ENCODE measurements at places on chromosomes 12 and 14.

- no peak overlapping the region for H3K4me3 ChIP-seq
- no peak for DNase-seq
- H3K4me1 ChIP-seq, result peaks cover 10% of the 10 kb centered on the region
- H3K27me3 ChIP-seq, result no peaks in the 10 kb centered on the region
- H3K27ac ChIP-seq, result no peak overlapping the region
Observed at GRCh38 chr12:113098441-113099028, 37.0 kb downstream of the RASAL1 start.

GRCh38 chr14:90583427-90583826 lies 186.6 kb downstream of the CALM1 start:
- H3K27me3 ChIP-seq, result no peaks in the 10 kb centered on the region
- H3K36me3 ChIP-seq, result no peaks in the 10 kb centered on the region
- no peak overlapping the region for H3K27ac ChIP-seq
- H3K4me3 ChIP-seq, result no peak overlapping the region

GRCh38 chr12:12725956-12726554 lies 8.9 kb downstream of the CDKN1B start:
- H3K4me3 ChIP-seq, result peak overlapping the region; percentile 50
- H3K36me3 ChIP-seq, result no peaks in the 10 kb centered on the region
- H3K27me3 ChIP-seq, result no peaks in the 10 kb centered on the region
- DNase-seq, result no peak

DNA sequence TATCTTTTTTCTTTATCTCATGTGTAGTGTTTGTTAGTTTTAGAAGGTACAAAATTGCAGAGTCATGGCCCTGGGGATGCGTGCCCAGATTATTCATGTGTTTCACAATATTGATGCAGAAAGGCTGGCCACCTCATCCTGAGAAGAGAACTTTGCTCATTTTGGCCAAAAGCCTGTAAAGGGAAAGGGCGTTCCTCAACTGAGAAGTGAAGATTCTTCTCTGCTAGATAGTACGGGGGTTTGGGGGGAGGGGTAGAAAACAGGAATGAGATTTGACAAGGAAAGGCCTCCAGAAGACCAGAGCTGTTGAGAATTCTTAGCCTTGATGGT lies 1.7 kb downstream of the MGST1 start:
- H3K36me3 ChIP-seq, result no peaks in the 10 kb centered on the region
- H3K27me3 ChIP-seq, result no peaks in the 10 kb centered on the region
- H3K27ac ChIP-seq, result no peak overlapping the region

- H3K4me1 ChIP-seq, result no peaks in the 10 kb centered on the region
- no peak for DNase-seq
- H3K4me3 ChIP-seq, result no peak overlapping the region
Observed at GRCh38 chr14:92431199-92431725, 82.3 kb upstream of the RIN3 start.

DNA sequence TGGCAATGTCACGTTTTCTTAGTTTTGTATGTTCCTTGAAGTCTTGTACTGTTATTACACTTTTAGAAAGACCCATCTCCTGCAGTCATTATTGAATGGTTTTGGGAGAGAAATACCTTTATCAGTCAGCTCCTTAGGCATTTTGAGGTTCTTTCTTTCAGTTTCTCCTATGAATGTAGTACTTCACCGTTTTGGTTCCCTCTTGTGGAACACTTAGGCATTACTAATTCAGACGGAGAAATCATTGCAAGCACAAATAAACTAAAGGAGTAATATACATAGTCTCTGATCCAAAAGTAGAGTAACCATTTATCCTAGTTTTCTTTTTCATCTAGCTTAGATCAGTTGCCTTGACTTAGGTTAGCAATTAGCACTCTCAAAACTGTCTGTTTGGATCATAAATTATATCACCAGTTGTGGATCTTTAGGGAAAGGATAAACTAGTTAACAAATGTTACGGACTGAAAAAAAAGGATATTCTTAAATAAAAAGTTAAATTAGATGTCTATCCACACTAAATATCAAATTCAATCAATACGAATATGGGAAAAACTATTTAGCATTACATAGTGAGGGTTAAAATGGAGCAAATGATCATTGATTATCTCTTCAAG lies 1538.3 kb upstream of the SEL1L start:
- H3K27ac ChIP-seq, result no peak overlapping the region
- H3K4me1 ChIP-seq, result no peaks in the 10 kb centered on the region
- H3K4me3 ChIP-seq, result no peak overlapping the region
- no peak for DNase-seq
- H3K36me3 ChIP-seq, result no peaks in the 10 kb centered on the region
- H3K27me3 ChIP-seq, result no peaks in the 10 kb centered on the region

DNA sequence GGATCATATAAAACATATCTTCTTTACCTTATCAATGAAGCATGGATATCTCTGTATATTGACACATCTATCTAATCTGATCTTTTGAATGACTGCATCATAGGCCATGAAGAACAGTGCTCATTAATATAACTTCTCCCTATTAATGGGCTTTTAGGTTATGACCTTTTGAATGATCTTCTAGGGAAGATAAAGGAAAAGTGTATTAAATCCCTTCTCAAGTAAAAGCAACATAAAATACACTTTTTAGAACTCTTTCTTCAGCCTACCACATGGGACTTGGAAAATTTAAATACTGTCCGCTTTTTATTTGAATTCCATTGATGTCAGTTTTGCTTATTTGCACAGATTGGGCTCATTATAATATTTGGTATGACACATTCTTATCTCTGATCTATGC lies 425.4 kb downstream of the MED13L start:
- H3K36me3 ChIP-seq, result no peaks in the 10 kb centered on the region
- no peak overlapping the region for H3K4me3 ChIP-seq
- no peaks in the 10 kb centered on the region for H3K4me1 ChIP-seq
- H3K27ac ChIP-seq, result no peak overlapping the region

GRCh38 chr14:39228509-39229221 lies 5.0 kb upstream of the MIA2 start:
- no peak for DNase-seq
- H3K36me3 ChIP-seq, result no peaks in the 10 kb centered on the region
- no peak overlapping the region for H3K4me3 ChIP-seq
- no peaks in the 10 kb centered on the region for H3K4me1 ChIP-seq
- H3K27me3 ChIP-seq, result no peaks in the 10 kb centered on the region

- no peak for DNase-seq
- no peaks in the 10 kb centered on the region for H3K27me3 ChIP-seq
- peak overlapping the region; percentile 39 for H3K27ac ChIP-seq
- H3K4me3 ChIP-seq, result no peak overlapping the region
Observed at GRCh38 chr14:61513986-61514830, 181.1 kb upstream of the HIF1A start.

GRCh38 chr14:103538291-103539055 lies 9.5 kb downstream of the TRMT61A start:
- no peak for DNase-seq
- H3K27me3 ChIP-seq, result no peaks in the 10 kb centered on the region
- H3K4me3 ChIP-seq, result no peak overlapping the region
- peaks cover 94% of the 10 kb centered on the region for H3K4me1 ChIP-seq
- peaks cover 5% of the 10 kb centered on the region for H3K36me3 ChIP-seq

- H3K27me3 ChIP-seq, result no peaks in the 10 kb centered on the region
- no peak overlapping the region for H3K4me3 ChIP-seq
- H3K4me1 ChIP-seq, result peaks cover 71% of the 10 kb centered on the region
- H3K27ac ChIP-seq, result peak overlapping the region; percentile 96
- no peaks in the 10 kb centered on the region for H3K36me3 ChIP-seq
Observed at GRCh38 chr12:53056901-53057300, 7.0 kb downstream of the TNS2 start.

DNA sequence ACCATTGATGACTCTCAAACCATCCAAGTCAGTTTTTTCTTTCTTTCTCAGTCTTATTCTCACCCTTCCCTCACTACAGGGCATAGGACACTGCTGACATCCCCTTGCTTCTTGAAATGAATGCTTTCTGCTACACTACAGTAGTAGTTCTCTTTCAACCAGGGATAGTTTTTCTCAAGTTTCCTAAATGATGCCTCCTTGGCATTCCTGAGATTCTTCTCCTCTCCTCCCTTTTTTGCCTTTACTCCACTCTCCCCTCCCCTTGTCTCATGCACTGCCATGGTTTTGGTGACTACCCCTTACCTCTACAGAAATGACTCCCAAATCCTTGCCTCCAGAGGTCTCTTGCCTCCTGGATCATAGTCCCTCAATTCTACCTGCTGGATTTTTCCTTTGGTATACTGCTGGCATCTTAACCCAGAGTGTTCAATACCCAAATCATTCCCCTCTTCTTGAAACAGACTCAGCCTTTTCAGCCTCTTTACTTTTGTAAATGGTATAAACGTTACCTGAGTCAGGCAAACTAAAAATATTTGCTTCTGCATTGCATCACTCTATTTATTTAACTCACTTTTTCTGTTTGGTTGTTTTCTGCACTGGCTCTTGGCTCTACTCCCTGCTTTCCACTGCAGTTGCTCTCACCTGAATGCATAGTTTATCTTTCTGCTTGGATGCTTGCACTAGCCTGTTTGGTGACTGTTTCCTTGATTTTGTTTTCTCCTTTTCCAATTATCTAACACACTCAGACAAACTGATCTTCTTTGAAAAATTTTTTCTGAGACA lies 211.6 kb upstream of the IGF1 start:
- H3K4me3 ChIP-seq, result no peak overlapping the region
- H3K36me3 ChIP-seq, result no peaks in the 10 kb centered on the region
- H3K4me1 ChIP-seq, result no peaks in the 10 kb centered on the region
- H3K27ac ChIP-seq, result no peak overlapping the region
- no peaks in the 10 kb centered on the region for H3K27me3 ChIP-seq

GRCh38 chr14:31541702-31542101 lies 19.5 kb upstream of the NUBPL start:
- no peaks in the 10 kb centered on the region for H3K27me3 ChIP-seq
- DNase-seq, result no peak
- no peaks in the 10 kb centered on the region for H3K4me1 ChIP-seq

Measured in vagina (tissue), 2 donors.